ENCODE measurements at places on chromosomes 4 and X.

DNA sequence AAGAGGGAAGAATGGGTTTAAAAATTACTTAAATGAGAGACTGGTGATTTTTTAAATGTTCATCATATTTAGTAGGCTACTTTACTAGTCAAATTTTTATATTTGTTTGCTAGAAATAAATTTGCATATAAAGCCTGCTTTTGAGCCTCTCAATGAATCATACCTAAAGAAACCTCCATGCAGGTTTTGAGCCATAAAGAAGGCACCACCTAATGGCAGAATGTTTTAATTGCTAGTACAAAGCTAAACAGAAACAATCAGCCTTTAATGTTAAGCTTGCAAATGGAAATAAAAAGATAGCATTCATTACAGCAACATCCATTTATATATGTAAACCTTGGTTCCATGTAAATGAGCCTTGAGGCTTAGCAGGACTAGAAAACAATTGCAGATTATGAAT is 989.7 kb downstream of the CCSER1 start:
- no peak overlapping the region for H3K4me3 ChIP-seq
- no peak for DNase-seq
- no peaks in the 10 kb centered on the region for H3K36me3 ChIP-seq
- H3K4me1 ChIP-seq = no peaks in the 10 kb centered on the region
- no peak overlapping the region for H3K27ac ChIP-seq
- H3K27me3 ChIP-seq = peaks cover 6% of the 10 kb centered on the region

DNA sequence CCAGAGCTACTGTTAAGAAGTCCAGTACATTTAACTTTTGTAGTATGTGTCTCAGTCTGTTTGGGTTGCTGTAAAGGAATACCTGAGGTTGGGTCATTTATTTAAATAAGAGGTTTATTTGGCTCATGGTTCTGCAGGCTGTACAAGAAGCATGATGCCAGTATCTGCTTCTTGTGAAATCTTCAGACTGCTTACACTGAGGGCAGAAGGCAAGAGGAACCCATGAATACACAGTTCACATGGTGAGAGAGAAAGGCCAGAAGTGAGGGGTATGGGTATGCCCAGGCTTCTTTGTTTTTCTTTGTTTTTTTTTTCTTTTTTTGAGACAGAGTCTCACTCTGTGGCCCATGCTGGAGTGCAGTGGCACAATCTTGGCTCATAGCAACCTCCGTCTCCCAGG is 6.0 kb upstream of the CISD2 start:
- peaks cover 12% of the 10 kb centered on the region for H3K4me1 ChIP-seq
- DNase-seq = no peak
- no peaks in the 10 kb centered on the region for H3K27me3 ChIP-seq
- H3K27ac ChIP-seq = no peak overlapping the region
- no peak overlapping the region for H3K4me3 ChIP-seq

GRCh38 chrX:48890296-48890925 is 7.2 kb downstream of the TIMM17B start:
- peaks cover 1% of the 10 kb centered on the region for H3K36me3 ChIP-seq
- DNase-seq = no peak
- no peaks in the 10 kb centered on the region for H3K27me3 ChIP-seq
- peak overlapping the region; percentile 67 for H3K27ac ChIP-seq
- H3K4me1 ChIP-seq = peaks cover 10% of the 10 kb centered on the region

DNA sequence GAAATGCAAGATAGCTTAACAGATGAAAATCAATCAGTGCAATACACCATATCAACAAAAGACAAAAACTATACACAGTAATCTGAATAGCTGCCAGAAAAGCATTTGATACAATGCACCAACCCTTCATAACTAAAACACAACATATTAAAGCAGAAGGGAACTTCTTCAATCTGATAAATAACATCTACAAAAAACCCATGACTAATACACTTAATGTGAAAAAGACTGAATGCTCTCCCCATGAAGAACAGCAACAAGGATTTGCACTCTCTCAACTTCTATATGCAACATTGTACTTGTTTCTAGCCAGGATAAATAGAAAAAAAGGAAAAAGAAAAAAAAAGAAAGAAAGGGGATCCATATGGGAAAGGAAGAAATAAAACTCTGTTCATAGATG is 139.7 kb downstream of the RBM47 start:
- H3K27ac ChIP-seq = no peak overlapping the region
- peaks cover 39% of the 10 kb centered on the region for H3K27me3 ChIP-seq
- H3K4me3 ChIP-seq = no peak overlapping the region
- no peaks in the 10 kb centered on the region for H3K4me1 ChIP-seq

DNA sequence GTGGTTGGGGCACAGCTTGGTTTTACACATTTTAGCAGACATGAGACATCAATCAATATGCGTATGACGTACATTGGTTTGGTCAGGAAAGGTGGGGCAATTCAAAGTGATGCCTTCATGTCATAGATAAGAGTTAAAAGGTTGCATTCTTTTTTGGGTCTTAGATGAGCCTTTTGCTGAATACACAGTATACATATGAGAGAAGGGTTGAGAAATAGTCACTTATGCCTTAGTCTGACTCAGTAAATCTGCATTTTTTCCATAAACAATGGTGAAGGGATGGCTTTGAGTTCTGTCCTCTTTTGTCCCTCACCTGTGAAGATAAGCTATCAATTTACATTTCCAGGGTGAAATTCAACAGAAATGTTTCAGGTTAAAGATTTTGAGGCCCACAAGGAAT is 43.9 kb upstream of the UGT2B15 start:
- no peaks in the 10 kb centered on the region for H3K36me3 ChIP-seq
- no peaks in the 10 kb centered on the region for H3K4me1 ChIP-seq
- no peak overlapping the region for H3K4me3 ChIP-seq

DNA sequence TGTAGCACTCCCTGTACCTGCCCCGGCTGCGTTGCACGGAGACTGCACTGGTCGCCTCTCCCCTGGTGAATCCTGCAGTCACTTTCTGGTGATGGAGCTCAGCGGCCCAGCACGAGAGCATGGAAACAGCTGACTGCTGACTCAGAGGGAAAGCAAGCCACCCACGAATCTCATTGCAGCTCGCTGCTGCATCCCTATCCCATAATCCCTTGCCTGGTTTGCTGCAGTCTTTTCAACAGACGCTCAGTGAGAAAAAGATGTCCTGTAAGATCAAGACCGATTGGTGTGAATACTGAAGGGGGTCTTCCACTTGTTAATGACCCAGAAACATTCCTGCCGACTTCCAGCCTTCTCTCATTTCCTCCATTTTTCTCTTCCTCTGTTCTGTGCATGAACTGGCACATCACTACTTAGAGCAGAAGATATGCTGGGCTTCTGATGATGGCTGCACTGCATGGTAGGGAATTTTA is 52.9 kb downstream of the TRIM2 start:
- H3K27me3 ChIP-seq = no peaks in the 10 kb centered on the region
- H3K36me3 ChIP-seq = peaks cover 3% of the 10 kb centered on the region
- H3K27ac ChIP-seq = no peak overlapping the region
- H3K4me1 ChIP-seq = peaks cover 3% of the 10 kb centered on the region

DNA sequence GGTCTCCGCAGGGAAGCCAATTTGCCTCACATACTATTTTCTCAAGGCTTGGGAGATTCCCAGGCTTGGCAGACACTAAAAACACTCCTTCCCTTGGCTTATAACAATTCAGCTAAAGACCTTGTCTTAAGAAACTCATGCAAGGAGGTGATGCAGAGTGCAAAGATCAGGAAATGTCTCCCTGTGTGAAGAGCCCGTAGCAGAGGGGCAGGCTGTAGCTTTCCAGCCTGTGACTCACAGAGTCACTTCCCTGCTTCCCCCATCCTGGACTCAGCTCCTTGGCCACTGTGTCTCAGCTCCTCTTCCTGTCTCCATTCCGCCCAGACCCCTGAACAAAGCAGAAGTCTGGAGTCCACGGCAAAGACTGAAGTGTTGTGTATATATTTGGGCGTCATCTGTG is 56.1 kb downstream of the KDR start:
- H3K4me3 ChIP-seq = no peak overlapping the region
- no peak for DNase-seq
- no peak overlapping the region for H3K27ac ChIP-seq
- H3K36me3 ChIP-seq = no peaks in the 10 kb centered on the region
- H3K27me3 ChIP-seq = peaks cover 31% of the 10 kb centered on the region

GRCh38 chrX:54049801-54050200 is 5.5 kb upstream of the PHF8 start:
- H3K27me3 ChIP-seq = no peaks in the 10 kb centered on the region
- no peak for DNase-seq
- no peak overlapping the region for H3K27ac ChIP-seq
- H3K36me3 ChIP-seq = no peaks in the 10 kb centered on the region

DNA sequence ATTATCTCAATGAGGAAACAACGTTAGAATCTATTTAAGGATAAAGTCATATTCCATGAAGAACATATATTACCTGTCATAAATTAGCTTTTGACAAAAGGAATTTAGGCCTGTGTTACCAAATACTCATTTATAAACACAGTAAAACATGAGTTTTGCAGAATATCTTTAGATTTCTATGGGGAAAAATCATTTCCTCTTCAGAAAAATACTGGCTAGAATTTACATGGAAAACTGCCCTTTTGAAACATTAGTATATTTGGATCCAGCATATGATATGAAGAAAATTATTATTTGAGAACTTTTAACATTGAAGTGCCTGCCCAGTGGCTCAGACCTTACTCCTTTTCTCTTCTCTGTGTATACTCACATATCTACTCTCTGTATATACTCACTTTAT is 131.4 kb upstream of the NEIL3 start:
- DNase-seq = no peak
- H3K4me3 ChIP-seq = no peak overlapping the region
- H3K4me1 ChIP-seq = peaks cover 10% of the 10 kb centered on the region
- peaks cover 8% of the 10 kb centered on the region for H3K27me3 ChIP-seq

GRCh38 chrX:46543441-46543840 is 1.8 kb downstream of the ZNF674 start:
- no peak overlapping the region for H3K4me3 ChIP-seq
- DNase-seq = no peak
- H3K36me3 ChIP-seq = peaks cover 5% of the 10 kb centered on the region
- H3K27me3 ChIP-seq = no peaks in the 10 kb centered on the region
- no peak overlapping the region for H3K27ac ChIP-seq

DNA sequence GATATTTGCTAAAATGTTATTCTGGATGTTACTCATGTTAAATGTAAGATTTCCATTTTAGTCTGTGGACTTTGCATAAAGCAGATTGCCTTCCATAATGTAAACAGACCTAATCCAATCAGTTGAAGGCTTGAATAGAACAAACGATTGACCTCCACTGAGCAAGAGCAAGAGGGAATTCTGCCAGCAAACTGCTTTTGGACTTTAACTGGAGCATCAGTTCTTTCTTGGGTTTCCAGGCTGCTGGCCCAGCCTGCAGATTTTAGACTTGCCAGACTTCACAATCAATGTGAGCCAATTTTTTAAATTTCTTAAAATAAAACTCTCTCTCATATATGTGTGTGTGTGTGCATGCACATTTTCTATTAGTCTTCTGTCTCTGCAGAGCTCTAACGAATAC is 1248.8 kb downstream of the ADGRL3 start:
- no peaks in the 10 kb centered on the region for H3K36me3 ChIP-seq
- H3K4me3 ChIP-seq = no peak overlapping the region
- H3K4me1 ChIP-seq = no peaks in the 10 kb centered on the region
- H3K27ac ChIP-seq = no peak overlapping the region
- H3K27me3 ChIP-seq = no peaks in the 10 kb centered on the region

DNA sequence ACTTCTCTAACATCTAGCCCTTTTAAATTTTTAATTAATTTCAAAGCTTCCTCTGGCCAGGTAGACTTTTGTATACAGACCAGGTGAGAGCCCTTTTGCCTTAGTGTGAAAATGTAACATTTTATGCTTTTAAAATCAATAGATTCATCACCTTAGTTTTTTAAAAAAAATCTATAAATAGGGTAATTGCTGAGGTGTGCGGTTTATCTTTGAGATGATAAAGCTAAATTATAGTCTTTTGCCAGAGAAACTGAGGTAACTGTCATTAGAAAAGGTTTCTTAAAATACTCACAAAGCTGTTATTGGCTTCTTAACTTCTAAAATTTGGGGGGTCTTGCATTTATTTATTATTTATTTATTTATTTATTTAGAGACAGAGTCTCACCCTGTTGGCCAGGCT is 62.9 kb downstream of the NELFA start:
- DNase-seq = no peak
- no peak overlapping the region for H3K27ac ChIP-seq
- H3K36me3 ChIP-seq = peaks cover 21% of the 10 kb centered on the region
- peaks cover under 1% of the 10 kb centered on the region for H3K4me1 ChIP-seq
- H3K27me3 ChIP-seq = no peaks in the 10 kb centered on the region
- no peak overlapping the region for H3K4me3 ChIP-seq

DNA sequence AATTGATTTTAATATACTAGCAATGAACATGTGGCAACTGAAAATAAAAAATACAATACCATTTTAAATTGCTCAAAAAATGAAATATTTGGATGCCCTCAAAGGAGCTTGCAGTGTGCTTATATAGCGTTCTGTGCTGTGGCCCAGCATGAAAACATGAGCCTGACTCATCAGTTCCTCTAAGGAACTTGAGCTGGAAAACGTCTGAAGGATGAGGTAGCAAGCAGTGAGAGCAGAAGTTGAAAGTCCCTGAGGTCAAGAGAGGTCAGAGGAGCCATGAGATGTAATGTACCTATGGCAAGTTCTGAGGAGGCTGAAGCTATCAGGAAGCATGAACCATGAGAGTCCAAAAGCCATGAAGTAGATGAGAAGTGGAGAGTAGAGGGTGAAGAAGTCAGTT is 59.7 kb downstream of the HMGB3 start:
- H3K4me3 ChIP-seq = no peak overlapping the region
- no peaks in the 10 kb centered on the region for H3K4me1 ChIP-seq
- DNase-seq = no peak
- no peak overlapping the region for H3K27ac ChIP-seq
- H3K27me3 ChIP-seq = no peaks in the 10 kb centered on the region

Measured in osteocyte (in vitro differentiated cells).